ENCODE measurements at places on chromosomes 1 and 21.

GRCh38 chr1:222910699-222911098 lies 95.9 kb downstream of the DISP1 start:
- no peak for DNase-seq

- no peak for DNase-seq
Measured at GRCh38 chr1:4511374-4511773, 143.0 kb upstream of the AJAP1 start.

DNA sequence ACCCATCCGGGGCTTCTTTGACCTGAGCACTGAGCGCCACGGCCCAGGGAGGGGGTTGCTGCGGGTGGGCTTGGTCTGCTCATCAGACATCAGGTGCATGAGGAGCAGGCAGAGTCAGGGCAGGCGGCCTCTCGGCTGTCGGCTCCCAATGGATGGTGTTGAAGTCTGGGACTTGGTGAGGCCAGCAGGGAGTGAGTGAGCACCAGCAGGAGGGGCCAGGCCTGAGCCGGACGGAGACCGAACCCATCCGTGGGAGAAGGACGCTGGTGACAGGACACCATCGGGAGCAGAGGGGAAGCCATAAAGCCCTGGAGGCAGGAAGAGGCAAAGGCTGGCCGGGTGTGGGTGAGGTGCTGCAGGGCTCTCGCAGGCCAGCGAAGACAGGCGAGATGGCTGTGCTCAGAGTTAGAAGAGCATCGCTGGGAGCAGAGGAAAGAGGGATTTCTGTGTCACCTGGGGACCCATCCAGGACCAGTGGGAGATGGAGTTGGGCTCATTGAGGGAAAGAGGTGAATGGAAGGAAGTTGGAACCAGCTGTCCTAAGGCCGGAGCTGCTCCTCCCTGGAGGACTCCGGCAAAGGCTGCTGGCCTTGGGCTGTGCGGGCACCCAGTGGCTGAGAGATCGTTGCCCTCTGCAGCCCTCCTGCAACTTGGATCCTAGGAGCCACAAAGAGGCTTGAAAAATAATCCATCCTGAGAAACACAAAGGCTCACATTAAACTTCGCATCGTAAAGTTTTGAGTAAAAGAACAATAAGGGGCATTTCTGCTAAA lies 49.9 kb downstream of the PDE9A start:
- no peak for DNase-seq

DNA sequence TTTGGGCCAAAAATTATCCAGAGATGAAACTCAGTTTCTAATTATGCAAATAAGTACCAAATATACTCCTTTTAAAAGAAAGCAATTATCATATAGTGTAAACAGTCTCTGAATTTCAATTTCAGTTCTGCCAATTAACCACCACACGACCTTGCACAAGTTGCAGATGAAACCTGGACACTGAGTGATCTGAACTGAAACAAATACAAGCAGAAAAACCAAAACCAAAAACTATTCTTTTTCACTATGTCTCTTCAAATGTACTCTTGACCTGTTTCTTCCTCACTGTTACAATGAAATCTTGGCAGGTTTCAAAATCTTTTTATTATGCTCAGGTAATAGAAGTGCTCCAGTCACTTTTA lies 79.2 kb downstream of the TYW3 start:
- DNase-seq, result no peak

DNA sequence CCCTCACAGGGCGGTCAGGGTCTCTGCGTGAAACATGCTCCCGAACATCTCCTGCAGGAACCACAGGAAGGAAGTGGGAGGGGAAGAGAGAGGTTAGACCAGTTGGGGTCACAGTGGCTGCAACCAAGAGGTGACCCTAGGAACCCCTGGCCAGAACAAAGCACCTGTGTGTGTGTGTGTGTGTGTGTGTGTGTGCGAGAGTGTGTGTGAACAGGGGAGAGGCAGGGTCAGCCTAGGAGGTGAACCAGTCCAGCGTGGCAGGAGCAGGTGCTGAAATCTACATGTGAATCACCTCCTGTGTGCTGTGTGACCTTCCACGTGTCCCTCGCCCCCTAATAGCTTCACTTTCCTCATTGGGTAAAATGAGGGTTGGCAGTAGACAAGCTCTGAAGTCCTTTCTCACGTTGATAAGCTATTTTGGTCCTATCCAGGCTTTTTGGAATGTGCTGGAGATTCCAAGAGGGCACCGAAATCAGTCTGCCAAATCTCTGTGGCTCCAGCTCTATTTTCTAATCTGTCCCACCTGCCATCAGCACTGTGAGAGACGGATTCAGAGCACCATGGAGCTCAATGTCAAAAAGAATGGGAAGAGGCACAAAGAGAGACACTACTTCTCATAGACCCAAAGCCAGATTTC lies 27.8 kb downstream of the SLC26A9 start:
- DNase-seq, result no peak

GRCh38 chr1:242761556-242761955 lies 237.1 kb upstream of the PLD5 start:
- DNase-seq, result no peak

GRCh38 chr1:27341525-27342252 lies at the start of gene SYTL1:
Gene SYTL1 (plus strand): TSS chr1:27342022. CDS start chr1:27345335, 3,313 bp downstream.
- DNase-seq, result peak; percentile 84

- DNase-seq, result peak; percentile 95
Measured at GRCh38 chr21:46324390-46325072, 575 bp downstream of the PCNT start.

DNA sequence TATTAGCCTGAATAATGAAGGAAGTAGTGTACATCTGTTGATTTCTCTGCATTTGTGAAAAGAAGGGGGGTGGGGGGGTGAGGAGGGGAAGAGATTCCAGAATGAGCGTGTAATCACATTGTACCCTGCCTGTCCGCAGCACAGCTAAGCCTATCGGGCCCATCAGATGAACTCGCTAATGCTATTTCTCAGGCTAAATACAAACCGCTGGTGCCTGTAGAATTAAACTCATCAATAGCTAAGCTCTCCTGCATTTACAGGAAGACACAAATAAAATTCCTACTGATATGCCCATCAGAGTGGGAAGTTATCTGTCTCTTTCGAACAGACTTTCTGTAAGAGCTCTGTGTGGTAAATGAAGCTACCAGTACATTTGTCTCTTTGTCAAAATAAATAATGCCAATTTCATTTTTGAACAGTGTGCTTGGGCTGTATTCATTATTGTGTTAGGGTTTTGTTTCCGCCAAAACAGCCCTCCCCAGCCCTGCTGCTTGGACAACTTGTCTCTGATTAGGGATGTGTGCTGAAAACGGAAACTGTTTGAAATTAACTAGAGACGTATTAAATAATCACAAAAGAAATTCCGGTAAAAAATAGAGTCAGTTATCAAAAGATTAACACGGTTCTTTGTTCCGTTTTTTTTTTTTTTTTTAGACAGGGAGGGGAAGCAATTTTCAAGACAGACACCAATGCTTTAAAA lies 305.4 kb downstream of the TTLL7 start:
- no peak for DNase-seq
